IMR-90 (cell line): ENCODE measurements at places on chromosomes 1 and 21. TPM values are rescaled to one million over a fixed set of nuclear protein-coding genes. Genes with fewer than 3 reads are reported as not detected.

DNA sequence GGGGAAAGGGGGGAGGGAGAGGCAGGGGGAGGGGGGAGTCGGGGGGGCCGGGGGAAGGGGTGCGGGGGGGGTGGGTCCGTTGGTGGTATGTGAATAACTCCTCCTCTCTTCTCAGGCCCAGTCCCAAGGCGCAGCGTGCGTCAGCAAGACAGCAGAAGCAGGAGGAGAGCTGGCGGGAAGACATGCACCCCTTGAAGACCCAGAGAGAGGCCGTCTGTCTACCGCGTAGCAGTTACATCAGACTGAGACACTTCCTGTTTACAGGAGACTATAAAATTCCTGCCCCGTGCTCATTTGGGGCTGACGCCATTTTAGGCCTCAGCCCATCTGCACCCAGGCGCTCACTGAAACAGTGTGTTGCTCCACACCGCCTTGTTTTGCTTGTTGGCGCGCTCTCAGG, 55.3 kb downstream of the SETD4 start:
- peak; percentile 42 for DNase-seq
- H3K36me3 ChIP-seq = no peaks in the 10 kb centered on the region
- H3K4me1 ChIP-seq = 0 out of 2 replicates have a peak, but pooled peaks cover 2% of the 10 kb centered on the region
- H3K27me3 ChIP-seq = peaks cover 25% of the 10 kb centered on the region
- H3K27ac ChIP-seq = no peak overlapping the region

DNA sequence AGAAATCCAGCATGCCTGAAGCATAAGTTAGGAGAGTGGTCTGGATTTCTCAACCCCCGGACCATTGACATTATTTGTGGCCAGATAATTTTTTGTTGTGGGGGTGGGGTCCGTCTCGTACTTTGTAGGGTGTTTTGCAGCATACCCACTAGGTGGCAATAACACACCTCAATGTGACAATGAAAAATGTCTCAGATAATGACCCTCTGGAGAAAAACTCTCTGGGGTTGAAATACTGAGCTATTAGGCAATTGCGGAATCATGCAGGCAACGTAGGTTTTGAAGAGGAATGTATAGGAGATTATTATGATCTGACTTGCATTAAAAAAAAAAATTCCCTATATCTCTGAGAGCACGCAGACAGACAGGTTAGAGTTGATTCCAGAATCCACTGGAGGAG, 25.3 kb upstream of the RRP15 start:
- no peaks in the 10 kb centered on the region for H3K4me1 ChIP-seq
- DNase-seq = no peak
- H3K4me3 ChIP-seq = no peak overlapping the region
- H3K27me3 ChIP-seq = no peaks in the 10 kb centered on the region
- no peaks in the 10 kb centered on the region for H3K36me3 ChIP-seq

GRCh38 chr1:93441589-93441988, 6.3 kb upstream of the FNBP1L start:
- H3K27ac ChIP-seq = no peak overlapping the region
- H3K27me3 ChIP-seq = no peaks in the 10 kb centered on the region
- H3K4me3 ChIP-seq = no peak overlapping the region
- DNase-seq = no peak
- H3K36me3 ChIP-seq = no peaks in the 10 kb centered on the region

DNA sequence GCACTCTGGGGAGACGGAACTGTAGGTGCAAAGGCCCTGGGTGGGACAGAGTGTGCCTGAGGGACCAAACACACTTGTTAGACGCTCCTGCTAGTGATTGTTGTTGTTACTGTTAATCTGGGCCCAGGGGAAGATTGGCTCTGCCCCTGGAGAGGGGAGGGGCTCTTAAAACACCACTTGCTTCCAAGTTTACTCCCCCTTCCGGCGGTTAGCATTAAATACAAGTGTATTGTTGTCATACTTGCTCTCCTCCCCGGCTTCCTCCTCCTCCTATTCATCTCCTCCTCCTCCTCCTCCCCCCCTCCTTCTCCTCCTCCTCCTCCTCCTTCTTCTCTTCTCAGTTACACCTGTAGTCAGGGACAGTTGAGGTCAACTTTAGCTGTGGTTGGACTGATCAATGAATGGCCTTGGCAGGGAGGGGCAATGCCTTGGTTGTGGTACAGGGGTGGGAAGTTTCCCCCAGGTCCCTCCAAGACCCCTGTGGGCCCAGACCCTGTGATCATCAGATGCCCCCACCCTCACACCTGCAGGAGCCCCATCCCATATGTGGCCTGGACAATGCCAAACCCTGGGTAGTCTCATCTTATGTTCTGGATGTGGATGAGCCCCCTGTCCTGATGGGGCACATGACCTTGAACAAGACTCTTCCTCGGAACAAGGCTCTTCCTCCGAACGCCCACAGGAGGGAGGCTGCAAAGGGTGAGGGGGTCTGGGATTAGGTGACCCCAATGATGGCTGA, 217.3 kb downstream of the PTPRU start:
- no peak overlapping the region for H3K4me3 ChIP-seq
- no peak overlapping the region for H3K27ac ChIP-seq
- no peaks in the 10 kb centered on the region for H3K4me1 ChIP-seq
- no peaks in the 10 kb centered on the region; the same call in 1 of the 2 replicates for H3K27me3 ChIP-seq
- no peaks in the 10 kb centered on the region for H3K36me3 ChIP-seq

DNA sequence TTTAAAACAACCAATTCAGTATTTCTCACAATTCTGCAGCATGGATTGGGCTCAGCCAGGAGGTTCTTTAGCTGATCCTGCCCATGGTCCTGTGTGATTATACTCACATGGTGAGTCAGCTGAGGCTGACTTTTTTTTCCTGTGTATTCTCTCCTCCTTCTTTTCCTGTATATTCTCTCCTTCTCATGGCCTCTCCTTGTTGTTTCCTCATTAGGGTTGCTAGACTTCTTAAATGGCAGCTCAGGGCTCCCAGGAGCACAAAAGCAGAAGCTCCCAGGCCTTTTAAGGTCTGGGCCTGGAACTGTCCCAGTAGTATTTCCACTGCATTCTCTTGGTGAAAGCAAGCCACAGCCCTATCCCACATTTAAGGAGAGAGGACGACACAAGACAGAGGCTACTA, 26.8 kb downstream of the VANGL1 start:
- H3K27me3 ChIP-seq = no peaks in the 10 kb centered on the region
- DNase-seq = peak; percentile 57
- peak overlapping the region; percentile 21; the same call in 1 of the 2 replicates for H3K27ac ChIP-seq
- H3K36me3 ChIP-seq = peaks cover 18% of the 10 kb centered on the region
- peaks cover 19% of the 10 kb centered on the region for H3K4me1 ChIP-seq

- H3K27me3 ChIP-seq = no peaks in the 10 kb centered on the region
- no peak for DNase-seq
- H3K4me3 ChIP-seq = no peak overlapping the region
- no peak overlapping the region for H3K27ac ChIP-seq
- no peaks in the 10 kb centered on the region for H3K4me1 ChIP-seq
Observed at GRCh38 chr1:204145033-204145504, 6.8 kb downstream of the ETNK2 start.

DNA sequence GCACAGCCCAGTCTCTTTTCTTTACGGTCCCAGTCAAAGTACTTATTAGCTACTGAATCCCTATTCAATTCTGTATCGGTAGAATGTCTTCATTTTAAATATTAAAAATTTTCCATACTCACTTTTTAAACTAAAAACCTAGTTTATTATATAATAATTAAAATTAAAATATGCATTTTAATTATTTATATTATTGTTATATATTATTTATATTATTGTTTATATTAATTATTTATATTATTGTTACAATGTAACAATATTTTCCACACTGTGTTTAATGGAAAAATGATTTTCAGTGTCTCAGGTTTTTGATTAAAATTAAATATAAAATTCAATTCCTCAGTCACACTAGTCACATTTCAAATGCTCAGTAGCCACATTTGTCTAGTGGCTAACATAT, 18.2 kb upstream of the PPP2R5A start:
- H3K4me3 ChIP-seq = no peak overlapping the region
- DNase-seq = no peak
- H3K36me3 ChIP-seq = no peaks in the 10 kb centered on the region
- peaks cover 10% of the 10 kb centered on the region; the same call in 1 of the 2 replicates for H3K27me3 ChIP-seq

DNA sequence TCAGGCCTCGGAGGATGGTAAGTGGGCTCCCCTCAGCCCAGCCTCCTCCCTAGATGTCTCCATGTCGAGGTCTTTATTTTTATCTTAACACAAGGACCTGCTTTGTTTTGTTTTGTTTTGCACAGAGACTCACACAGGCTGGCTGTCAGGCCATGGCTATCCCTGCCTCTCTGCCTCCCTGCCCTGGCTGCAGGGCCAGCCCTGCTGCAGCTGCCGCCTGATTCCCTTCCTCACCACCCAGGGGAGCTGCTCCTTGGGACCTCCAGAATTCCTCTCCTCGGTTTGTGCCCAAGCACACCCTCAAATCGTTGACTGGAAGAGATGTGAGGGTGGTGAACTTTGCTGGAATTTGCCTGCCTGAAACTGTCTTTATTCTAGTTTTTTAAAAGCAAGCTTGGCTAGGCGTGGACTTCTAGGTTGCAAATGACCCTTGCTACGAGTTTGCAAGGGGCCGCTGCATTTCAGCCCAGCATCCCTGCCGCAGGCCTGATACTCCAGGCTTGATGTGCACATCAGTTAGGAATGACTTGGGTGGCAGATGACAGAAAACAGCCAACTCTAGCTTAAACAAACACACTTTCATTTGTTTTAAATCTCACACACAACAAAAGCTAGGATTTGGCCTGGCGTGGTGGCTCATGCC, 37.1 kb downstream of the WNT9A start:
- H3K4me3 ChIP-seq = no peak overlapping the region
- no peak overlapping the region for H3K27ac ChIP-seq

GRCh38 chr1:180522213-180522515, 19.8 kb upstream of the ACBD6 start:
- peak overlapping the region; percentile 41; the same call in 1 of the 2 replicates for H3K27ac ChIP-seq
- peaks cover 24% of the 10 kb centered on the region for H3K4me1 ChIP-seq
- no peaks in the 10 kb centered on the region for H3K36me3 ChIP-seq
- H3K27me3 ChIP-seq = no peaks in the 10 kb centered on the region

- peaks cover 2% of the 10 kb centered on the region; the same call in 1 of the 2 replicates for H3K4me1 ChIP-seq
- peaks cover 37% of the 10 kb centered on the region for H3K36me3 ChIP-seq
- no peak for DNase-seq
- peaks cover 12% of the 10 kb centered on the region; the same call in 1 of the 2 replicates for H3K27me3 ChIP-seq
Observed at GRCh38 chr1:156247460-156248322, at the start of gene PAQR6. Gene PAQR6 (minus strand): TSS chr1:156248056. CDS start chr1:156246731, 1,325 bp downstream.

DNA sequence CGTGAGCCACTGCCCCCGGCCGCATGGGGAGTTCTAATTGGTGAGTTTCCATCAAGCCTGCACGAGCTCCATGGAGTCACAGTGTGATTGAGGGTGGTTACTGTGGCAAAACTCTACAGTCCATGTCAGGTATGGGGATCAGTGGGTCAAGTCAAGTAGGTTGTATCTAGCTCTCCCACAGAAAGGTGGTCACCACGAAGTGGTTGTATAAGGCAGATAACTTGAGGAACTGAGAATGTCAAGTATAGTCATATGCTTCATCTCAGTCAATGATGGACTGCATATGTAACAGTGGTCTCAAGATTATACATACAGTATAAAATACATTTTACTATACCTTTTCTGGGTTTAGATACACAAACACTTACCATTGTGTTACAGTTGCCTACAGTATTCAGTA, 348.6 kb upstream of the ZP4 start:
- no peaks in the 10 kb centered on the region for H3K4me1 ChIP-seq
- H3K4me3 ChIP-seq = no peak overlapping the region
- H3K27me3 ChIP-seq = no peaks in the 10 kb centered on the region
- no peak overlapping the region for H3K27ac ChIP-seq

- no peak overlapping the region for H3K27ac ChIP-seq
- no peak for DNase-seq
- H3K27me3 ChIP-seq = no peaks in the 10 kb centered on the region
- H3K4me3 ChIP-seq = no peak overlapping the region
- H3K36me3 ChIP-seq = no peaks in the 10 kb centered on the region
Observed at GRCh38 chr1:206883160-206883559, 14.1 kb upstream of the IL24 start.

- no peaks in the 10 kb centered on the region for H3K36me3 ChIP-seq
- H3K4me3 ChIP-seq = no peak overlapping the region
- no peak for DNase-seq
- H3K4me1 ChIP-seq = no peaks in the 10 kb centered on the region
Observed at GRCh38 chr1:204634260-204634910, 51.2 kb downstream of the LRRN2 start.

DNA sequence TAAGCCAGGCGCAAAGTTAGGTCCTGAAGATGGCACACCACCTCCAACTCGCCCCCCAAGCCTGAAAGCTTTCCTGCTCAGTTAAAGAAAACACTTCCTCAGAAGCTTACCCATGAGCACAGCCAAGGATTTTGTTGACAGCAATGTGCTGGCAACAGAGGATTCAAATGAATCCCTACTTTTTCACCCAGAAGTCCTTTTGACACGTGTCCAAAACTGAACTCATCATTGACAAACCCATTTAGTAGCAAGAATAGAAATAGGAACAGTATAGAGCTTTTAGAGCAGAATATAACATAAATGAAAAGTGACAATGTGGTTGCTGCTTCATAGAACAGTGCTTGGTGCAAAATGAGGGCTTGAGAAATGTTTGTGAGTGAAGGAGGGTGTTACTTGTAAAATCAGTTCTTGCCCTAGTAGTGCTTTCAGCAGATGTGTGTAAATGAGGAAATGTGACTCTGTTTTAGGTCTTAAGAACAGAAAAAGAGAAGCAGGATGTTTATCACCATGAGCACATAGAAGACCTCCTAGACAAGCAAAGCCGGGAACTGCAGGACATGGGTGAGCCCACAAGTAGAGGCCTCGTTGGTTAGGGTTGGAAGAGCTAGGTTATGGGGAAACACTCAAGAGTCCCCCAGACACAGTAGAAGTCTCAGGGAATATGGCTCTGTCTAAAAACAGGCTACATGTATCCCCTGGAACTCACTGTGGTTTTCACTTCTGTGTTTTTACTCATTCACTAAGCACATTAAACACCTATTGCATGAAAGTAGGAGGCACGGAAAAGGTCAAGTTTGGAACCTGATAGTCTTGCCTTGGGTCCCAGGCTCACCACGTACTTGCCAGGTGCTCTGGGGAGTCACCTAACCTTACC, 48.6 kb upstream of the TMEM125 start:
- no peak overlapping the region for H3K27ac ChIP-seq
- no peak overlapping the region for H3K4me3 ChIP-seq
- no peaks in the 10 kb centered on the region for H3K4me1 ChIP-seq
- H3K27me3 ChIP-seq = no peaks in the 10 kb centered on the region
- no peak for DNase-seq

DNA sequence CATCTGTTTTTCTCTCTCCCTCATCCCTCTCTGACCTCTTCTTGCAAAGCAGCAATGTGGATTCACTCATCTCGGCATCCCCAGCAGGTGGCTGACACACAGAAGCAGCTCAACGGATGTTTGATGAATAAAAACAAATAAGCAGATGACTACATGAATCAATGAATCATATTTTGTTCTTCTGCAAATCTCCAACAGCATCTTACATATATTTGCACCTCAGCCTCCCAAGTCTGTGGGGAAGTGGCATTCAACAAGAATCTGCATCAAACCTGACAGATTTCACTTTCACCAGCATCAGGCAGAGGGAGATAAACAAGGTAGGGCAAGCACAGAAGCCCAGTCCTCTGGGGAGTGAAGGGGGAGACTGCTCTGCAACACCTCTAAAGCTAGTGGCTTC, 34.0 kb downstream of the CAPN8 start:
- H3K4me1 ChIP-seq = no peaks in the 10 kb centered on the region
- DNase-seq = peak; percentile 25
- peaks cover 29% of the 10 kb centered on the region for H3K27me3 ChIP-seq
- no peak overlapping the region for H3K27ac ChIP-seq
- no peak overlapping the region for H3K4me3 ChIP-seq
- H3K36me3 ChIP-seq = no peaks in the 10 kb centered on the region

The AMY1A gene
- not detected in 2 replicates for total RNA-seq

The PCSK9 gene
- under 0.01 TPM in 2 replicates for total RNA-seq
